ENCODE measurements at places on chromosomes 1 and 21. TPM values are rescaled to one million over a fixed set of nuclear protein-coding genes. Genes with fewer than 3 reads are reported as not detected.

GRCh38 chr21:44982558-44983250 is 42.9 kb downstream of the SLX9 start:
- H3K36me3 ChIP-seq: no peaks in the 10 kb centered on the region
- H3K27me3 ChIP-seq: no peaks in the 10 kb centered on the region
- H3K4me1 ChIP-seq: no peaks in the 10 kb centered on the region
- H3K27ac ChIP-seq: no peak overlapping the region
- H3K4me3 ChIP-seq: no peak overlapping the region

DNA sequence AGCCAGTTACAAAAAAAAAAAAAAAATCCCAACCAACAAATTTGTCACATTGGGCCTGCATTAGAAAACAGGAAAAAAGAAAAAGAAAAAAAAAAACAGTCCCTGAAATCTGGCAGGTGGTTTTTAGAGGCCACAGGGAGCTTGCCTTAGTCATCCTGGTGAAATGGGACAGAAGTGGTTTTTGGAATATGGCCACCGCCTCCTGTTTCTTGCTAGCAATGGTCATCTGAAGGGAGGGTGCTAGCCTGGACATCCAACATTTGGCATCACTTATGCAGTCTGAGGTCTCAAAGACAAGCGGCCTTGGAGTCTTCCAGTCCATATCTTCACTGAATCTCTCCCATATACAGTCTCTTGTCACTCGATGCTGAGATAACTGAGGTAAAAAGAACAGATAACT is 20.1 kb upstream of the NKAIN1 start:
- no peak for DNase-seq
- H3K27me3 ChIP-seq: no peaks in the 10 kb centered on the region
- H3K27ac ChIP-seq: no peak overlapping the region

DNA sequence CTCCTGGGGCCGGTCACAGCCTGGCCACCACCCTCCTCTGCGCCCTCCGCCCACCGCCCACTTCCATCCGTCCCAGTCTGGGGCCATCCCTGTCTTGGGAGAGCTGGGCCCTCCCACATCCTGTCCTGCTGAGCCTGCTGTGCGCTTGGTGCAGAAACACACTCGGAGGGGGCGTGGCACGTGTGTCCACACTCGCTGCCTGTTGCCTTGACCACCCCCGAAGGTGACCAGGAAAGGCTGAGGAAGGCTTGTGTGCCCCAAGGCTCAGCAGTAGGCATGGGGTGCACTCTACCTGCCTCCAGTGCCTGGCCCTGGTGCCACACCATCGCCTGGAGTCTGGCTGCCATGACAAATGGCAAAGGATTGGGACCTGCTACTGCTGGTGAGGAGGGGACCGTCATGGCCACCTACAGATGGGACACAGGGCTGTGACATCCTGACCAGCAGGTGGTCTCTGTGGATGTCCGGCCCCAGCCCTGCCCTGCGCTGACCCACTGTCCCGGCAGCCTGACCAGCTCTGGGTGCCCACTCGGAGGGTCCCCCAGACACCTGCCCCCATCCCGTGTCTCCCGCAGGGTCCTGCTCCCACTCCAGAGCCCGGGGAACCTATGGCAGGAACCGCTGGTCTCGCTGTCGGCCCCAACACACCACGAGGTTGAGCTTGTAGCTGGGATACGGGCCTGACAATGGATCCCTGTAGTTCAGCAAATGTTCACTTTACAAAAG is 23.2 kb upstream of the PTTG1IP start:
- no peak for DNase-seq
- H3K4me3 ChIP-seq: no peak overlapping the region
- no peaks in the 10 kb centered on the region for H3K36me3 ChIP-seq

DNA sequence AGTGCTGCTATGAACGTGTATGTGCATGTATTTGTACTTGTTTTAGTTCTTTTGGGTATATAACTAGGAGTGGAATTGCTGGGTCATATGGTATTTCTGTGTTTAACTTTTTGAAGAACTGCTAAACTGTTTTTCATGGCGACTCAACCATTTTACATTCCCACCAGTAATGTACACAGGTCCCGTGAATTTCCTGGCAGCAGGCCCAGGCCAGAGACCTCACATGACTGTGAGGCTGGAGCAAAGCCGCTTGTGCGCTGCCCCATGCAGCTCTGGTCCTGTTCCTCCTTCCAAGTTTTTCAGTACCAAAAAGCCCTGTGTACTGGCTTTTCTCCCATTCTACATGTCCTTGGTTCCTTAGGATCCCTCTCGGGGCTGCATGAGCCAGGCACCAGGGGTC is 29.6 kb downstream of the ACOT11 start:
- H3K4me1 ChIP-seq: no peaks in the 10 kb centered on the region
- H3K36me3 ChIP-seq: no peaks in the 10 kb centered on the region
- peak; percentile 33 for DNase-seq

GRCh38 chr1:117590273-117590925 is 15.4 kb upstream of the TENT5C start:
- H3K4me3 ChIP-seq: no peak overlapping the region
- no peaks in the 10 kb centered on the region for H3K36me3 ChIP-seq
- H3K27me3 ChIP-seq: no peaks in the 10 kb centered on the region
- H3K27ac ChIP-seq: no peak overlapping the region

GRCh38 chr21:27840262-27840661 is 873.4 kb upstream of the ADAMTS5 start:
- no peaks in the 10 kb centered on the region for H3K36me3 ChIP-seq
- no peaks in the 10 kb centered on the region for H3K27me3 ChIP-seq
- H3K4me1 ChIP-seq: no peaks in the 10 kb centered on the region
- H3K4me3 ChIP-seq: no peak overlapping the region
- H3K27ac ChIP-seq: no peak overlapping the region
- DNase-seq: no peak

DNA sequence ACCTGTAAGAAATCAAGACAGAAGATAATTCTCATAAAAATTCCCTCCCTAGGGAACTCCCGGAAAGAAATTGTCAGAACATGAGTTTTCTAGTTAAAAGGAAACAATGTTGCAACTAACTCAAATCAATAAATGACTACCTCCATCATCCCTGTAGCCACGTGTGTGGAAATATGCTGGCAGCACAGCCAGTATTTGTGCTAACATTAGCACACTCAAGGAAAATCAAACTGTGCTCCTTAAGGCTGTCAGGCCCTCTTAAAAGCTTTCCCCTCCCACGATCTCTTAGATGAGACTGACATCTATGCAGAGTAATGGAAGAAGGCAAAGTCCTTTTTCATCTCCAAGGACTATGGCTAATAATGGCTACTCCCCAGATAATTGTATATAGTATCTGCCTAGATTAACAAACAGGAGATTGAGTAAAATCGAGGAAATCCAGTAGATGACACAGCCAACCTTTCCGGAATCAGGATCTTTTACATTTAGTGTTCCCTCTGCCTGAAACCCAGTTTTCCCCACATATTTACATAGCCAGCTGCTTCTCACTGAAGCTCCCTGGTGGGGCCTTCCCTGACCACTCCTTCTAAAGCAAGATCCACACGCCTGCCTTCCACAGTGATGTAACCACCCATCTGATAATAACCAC is 50.9 kb upstream of the NR5A2 start:
- H3K27ac ChIP-seq: no peak overlapping the region
- no peak for DNase-seq

DNA sequence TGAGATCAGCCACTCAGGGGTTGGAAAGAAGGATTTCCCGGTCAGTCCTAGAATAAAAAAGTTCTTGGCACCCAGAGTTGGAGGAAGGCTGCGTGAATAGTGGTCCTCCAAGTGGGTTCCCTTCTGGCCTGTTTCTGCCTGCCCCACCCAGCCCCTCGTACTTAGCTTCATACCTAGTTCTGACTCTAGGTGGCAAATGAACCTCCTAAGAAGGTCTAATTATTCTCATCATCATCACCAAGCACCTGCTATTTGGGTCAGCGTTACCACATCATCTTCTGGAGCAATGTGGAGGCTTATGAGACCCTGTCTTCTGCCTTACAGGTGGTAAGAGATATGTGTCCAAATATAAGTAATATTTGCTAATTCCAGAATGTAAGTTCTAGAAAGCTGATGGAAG is 35.9 kb upstream of the NFASC start:
- no peak overlapping the region for H3K4me3 ChIP-seq
- H3K4me1 ChIP-seq: no peaks in the 10 kb centered on the region
- no peak for DNase-seq
- no peak overlapping the region for H3K27ac ChIP-seq

DNA sequence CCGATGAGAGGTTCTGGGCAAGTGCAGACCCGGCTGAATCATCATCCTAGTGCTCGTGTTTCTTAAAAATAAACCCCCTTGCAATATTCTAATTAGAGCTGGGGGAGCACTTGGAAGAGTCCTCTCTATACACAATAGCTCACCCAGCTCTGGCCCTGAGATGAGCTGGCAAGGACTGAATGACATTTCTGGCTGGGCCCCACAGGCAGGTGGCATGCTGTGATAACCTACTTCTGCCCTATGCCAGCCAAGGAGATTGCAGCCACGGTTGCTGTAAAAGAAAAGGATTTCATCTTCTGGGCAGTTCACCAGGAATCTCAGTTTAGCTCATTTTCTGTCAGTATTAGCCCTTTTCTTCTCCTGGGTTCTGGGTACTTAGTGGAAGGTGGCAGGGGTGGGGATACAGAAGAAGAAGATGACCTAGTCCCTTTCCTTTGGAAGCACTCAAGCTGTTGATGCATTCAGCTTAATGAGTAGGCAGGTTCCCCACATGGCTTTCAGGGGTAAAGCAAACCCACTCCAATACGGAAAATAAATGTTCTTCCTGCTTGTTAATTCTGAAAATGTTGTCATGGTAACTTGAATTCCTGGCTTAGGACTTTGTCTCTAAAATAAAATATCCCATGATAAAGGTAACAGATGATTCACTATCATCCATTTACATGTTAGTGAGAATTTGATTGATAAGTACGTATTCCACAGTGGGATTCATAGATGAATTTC is 32.2 kb downstream of the VASH2 start:
- DNase-seq: no peak
- H3K27ac ChIP-seq: no peak overlapping the region
- no peaks in the 10 kb centered on the region for H3K36me3 ChIP-seq
- H3K4me3 ChIP-seq: no peak overlapping the region

GRCh38 chr1:236024641-236025040 is 40.2 kb downstream of the NID1 start:
- DNase-seq: no peak
- H3K4me3 ChIP-seq: no peak overlapping the region
- peak overlapping the region; percentile 57 for H3K27ac ChIP-seq
- H3K27me3 ChIP-seq: no peaks in the 10 kb centered on the region
- no peaks in the 10 kb centered on the region for H3K4me1 ChIP-seq

DNA sequence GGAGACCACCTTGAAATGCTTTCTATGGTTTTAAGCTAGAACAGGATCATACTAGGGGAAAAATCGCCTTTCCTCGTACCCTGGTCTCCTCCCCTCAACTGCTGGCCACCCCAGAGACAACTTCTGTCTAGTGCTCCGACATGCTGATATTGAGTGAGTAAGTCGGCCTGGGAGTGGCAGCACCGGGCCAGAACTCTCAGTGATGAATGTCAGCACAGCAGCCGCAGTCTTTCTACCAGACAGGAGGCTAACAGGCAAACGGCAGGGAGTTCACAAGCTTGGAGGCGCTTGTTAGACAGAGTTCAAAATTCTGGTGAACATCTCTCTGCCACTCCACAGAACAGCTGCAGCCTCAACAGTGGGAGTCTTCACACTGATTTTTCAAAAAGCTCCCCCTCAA is 716.9 kb downstream of the ADGRL2 start:
- peak; percentile 15 for DNase-seq
- H3K4me3 ChIP-seq: no peak overlapping the region
- H3K36me3 ChIP-seq: no peaks in the 10 kb centered on the region
- H3K27me3 ChIP-seq: no peaks in the 10 kb centered on the region
- no peaks in the 10 kb centered on the region for H3K4me1 ChIP-seq

- H3K27ac ChIP-seq: no peak overlapping the region
- H3K36me3 ChIP-seq: no peaks in the 10 kb centered on the region
- H3K4me3 ChIP-seq: no peak overlapping the region
- peaks cover 5% of the 10 kb centered on the region for H3K4me1 ChIP-seq
- DNase-seq: no peak
These were observed 302.6 kb downstream of the PBX1 start for GRCh38 chr1:164861632-164862031.

DNA sequence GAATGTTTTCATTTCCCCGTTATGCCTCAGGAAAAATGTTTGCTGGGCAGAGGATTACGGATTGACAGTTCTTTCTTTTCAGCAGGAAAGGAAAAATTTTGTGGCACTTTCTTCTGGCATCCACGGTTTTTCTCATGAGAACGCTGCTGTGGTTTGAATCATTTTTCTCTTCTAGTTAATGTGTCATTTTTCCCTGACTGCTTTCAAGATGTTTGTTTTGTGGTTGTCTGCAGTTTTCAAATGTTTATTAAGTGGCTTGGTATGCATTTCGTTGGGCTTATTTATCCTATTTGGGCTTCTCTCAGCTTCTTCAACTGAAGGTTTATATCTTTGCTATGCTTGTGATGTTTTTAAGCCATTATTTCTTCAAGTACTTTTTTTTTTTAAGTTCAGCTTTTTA is 359.0 kb downstream of the RGS7 start:
- no peak for DNase-seq
- H3K36me3 ChIP-seq: no peaks in the 10 kb centered on the region
- H3K4me3 ChIP-seq: no peak overlapping the region
- no peak overlapping the region for H3K27ac ChIP-seq

DNA sequence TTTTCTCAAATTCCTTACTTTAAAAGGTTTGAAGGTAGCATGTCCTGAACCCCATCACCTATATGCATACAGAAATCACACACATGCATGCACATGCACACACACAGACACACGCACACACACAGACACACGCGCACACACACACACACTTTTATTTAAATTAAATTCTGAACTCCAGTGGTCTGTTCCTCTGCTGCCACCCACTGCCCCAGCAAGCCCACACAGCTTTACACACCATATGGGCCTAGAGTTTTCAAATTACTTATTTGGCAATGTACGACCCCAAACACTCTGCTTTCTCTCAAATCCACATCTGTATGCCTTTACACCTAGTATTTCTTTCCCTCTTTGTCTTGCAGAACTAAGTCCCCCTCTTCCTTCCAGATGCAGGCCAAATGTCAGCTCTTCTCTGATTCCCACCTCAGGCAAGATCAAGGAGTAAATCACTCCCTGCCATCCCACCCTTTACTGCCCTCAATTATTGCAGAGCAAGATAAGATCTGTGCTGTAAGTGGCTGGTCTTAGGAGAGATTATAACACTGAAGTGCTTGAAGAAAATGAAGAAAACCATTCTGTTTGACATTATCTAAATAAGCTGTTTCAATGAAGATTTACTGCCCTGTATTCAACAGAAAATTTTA is 429.9 kb upstream of the CXADR start:
- DNase-seq: no peak
- H3K36me3 ChIP-seq: no peaks in the 10 kb centered on the region
- H3K27me3 ChIP-seq: no peaks in the 10 kb centered on the region

GRCh38 chr1:232422898-232423297 is 207.0 kb downstream of the SIPA1L2 start:
- no peaks in the 10 kb centered on the region for H3K36me3 ChIP-seq
- no peak overlapping the region for H3K27ac ChIP-seq
- no peaks in the 10 kb centered on the region for H3K4me1 ChIP-seq
- no peak overlapping the region for H3K4me3 ChIP-seq
- H3K27me3 ChIP-seq: no peaks in the 10 kb centered on the region

- no peaks in the 10 kb centered on the region for H3K4me1 ChIP-seq
- no peak overlapping the region for H3K27ac ChIP-seq
- no peaks in the 10 kb centered on the region for H3K27me3 ChIP-seq
- no peak overlapping the region for H3K4me3 ChIP-seq
These were observed 120.3 kb upstream of the TMPRSS2 start for GRCh38 chr21:41628256-41628655.

The PLPPR5 gene
- not detected for total RNA-seq

The TFF2 gene
- not detected for total RNA-seq

The ERO1B gene
- 55.8 TPM for total RNA-seq

The ACKR1 gene
- total RNA-seq: 190 TPM

The GPR37L1 gene
- total RNA-seq: not detected
